Activated T-helper 1 cell treated with anti-CD3 and anti-CD28 coated beads, Interleukin-12 subunit alpha, Interleukin-12 subunit beta, Interleukin-2, Interleukin-4 antibody, amounts not matched to agents 30 ng/mL and 10 ng/mL and 1 ng/mL, durations not matched to agents 14 hours and 24 hours and 36 hours (primary cell): ENCODE measurements at places on chromosomes 11 and 22.

- no peaks in the 10 kb centered on the region for H3K27me3 ChIP-seq
- H3K4me3 ChIP-seq, result no peak overlapping the region
- H3K36me3 ChIP-seq, result peaks cover 2% of the 10 kb centered on the region
Observed at GRCh38 chr22:42930810-42931420, 73.8 kb upstream of the ARFGAP3 start.

DNA sequence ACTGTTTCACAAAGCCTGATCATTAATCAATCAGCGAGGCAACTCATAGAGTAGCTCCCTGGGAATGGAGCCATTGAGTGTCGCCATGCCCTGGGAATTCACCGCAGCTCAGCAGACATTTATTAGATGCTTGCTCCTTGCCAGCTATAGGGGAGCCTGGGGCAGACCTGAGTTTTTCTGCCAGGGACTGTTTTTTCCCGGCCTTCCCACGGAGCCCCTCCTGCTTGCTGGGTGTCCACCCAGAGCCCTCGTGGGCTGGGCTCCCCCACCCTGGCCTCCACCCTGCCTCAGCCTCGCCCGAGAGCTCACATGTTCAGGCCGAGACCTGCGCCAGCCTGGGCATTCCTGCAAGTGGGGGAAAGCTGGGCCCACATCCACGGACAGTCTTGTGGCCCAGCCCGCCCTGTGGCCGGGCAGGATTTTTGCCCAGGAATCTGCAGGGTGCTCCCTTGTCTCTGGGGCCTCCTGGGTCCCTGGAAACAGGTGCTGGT lies 64.9 kb downstream of the SMIM38 start:
- no peaks in the 10 kb centered on the region for H3K4me1 ChIP-seq
- H3K27ac ChIP-seq, result no peak overlapping the region
- no peak for DNase-seq

DNA sequence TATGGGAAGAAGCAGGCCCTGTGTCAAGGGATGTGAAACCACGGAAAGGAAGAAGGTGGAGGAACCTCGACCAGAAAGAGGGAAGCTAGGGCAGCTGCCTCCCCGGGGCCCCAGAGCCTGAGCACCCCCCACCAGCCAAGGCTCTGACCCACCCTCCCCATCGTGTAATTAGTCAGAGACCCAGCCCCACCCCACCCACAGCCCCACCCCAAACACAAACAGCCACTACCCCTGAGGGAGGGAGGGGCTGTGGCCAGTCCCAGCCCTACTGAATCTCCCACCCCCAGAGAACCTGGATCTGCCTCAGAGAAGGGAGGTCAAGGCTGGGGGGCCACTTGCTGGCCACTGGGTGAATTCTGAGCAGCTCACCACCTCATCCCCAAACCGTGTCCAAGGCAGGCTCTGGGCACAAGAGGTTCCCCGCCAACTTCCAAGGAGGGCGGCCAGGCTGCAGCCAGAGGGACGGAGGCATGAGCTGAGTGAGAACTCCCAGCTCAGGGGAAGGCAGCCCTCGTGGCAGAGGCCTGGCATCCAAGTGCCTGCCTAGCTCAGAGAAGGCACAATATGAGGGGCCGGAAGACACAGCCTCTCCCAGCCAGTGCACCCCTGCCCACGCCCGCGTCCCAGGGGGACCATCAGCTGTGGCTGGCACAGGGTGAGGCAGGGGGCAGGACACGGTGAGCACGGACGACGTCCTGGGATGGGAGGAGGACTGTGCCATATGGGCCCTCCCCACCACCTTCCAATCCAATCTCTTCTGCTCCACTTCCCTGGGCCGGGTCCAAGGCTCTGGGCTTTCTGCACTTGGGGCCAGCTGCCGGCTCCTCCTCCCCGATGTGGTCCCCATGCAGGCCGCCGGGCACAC lies 2.7 kb downstream of the PLXNB2 start:
- no peak for DNase-seq
- H3K36me3 ChIP-seq, result no peaks in the 10 kb centered on the region
- H3K4me1 ChIP-seq, result peaks cover 6% of the 10 kb centered on the region
- H3K27ac ChIP-seq, result peak overlapping the region; percentile 40
- H3K27me3 ChIP-seq, result peaks cover 8% of the 10 kb centered on the region

DNA sequence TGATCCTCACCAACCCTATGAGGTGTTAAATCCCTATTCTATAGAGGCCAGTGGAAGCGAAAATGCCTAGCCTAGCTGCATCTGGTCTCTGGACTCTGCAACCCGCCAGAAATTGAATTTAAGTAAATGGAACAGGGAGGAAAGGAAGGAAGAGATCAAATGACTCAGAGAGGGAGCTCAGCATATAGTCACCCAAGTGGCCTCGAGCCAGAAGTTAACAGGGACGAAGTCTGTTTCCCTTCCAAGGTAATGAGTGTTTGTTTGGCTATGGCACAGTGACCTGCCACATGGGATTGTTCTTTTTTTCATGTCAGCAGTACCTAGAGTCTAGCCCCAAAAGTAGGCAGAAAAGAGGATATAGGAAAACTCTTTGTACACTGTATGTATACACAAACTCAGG lies 66.3 kb downstream of the PAK1 start:
- no peak for DNase-seq
- H3K27me3 ChIP-seq, result no peaks in the 10 kb centered on the region

DNA sequence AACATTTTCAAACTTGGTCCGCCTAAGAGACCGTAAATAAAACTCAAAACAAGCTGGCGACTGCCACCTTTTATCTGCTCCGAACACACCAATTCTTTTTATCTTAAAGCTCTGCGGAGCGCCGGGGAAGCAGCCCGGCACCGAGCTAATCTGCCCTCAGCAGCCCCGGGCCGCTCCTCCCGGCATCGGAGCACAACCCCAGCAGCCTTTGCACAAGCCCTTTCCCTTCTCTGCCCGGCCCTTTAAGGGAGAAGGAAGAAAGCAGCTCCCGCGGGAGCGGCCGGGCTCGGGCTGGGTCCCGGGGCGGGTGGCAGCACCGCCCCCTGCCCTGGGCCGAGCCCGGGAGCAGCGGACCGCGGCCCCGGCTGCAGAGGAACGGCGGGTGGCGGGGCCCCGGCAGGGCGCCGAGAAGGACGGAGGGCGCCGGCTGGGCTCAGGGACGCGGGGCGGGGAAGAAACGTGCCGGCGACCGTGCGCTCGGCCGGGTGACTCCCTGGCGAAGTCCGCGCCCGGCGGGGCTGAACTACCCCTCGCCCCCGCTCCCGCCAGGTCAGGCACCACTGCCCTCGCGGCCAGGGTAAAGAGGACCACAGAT lies 133.6 kb upstream of the C11orf58 start:
- H3K4me1 ChIP-seq, result peaks cover 8% of the 10 kb centered on the region
- peak overlapping the region; percentile 34 for H3K27ac ChIP-seq
- no peak overlapping the region for H3K4me3 ChIP-seq
- H3K27me3 ChIP-seq, result peaks cover 58% of the 10 kb centered on the region

- no peak for DNase-seq
- no peaks in the 10 kb centered on the region for H3K4me1 ChIP-seq
- no peaks in the 10 kb centered on the region for H3K36me3 ChIP-seq
- H3K27me3 ChIP-seq, result no peaks in the 10 kb centered on the region
Observed at GRCh38 chr22:47789171-47789570, 1026.7 kb downstream of the TBC1D22A start.

GRCh38 chr11:117107701-117108590 lies 9.7 kb upstream of the SIK3 start:
- no peak overlapping the region for H3K27ac ChIP-seq
- H3K36me3 ChIP-seq, result no peaks in the 10 kb centered on the region
- peaks cover 2% of the 10 kb centered on the region for H3K27me3 ChIP-seq
- H3K4me1 ChIP-seq, result no peaks in the 10 kb centered on the region
- no peak for DNase-seq

DNA sequence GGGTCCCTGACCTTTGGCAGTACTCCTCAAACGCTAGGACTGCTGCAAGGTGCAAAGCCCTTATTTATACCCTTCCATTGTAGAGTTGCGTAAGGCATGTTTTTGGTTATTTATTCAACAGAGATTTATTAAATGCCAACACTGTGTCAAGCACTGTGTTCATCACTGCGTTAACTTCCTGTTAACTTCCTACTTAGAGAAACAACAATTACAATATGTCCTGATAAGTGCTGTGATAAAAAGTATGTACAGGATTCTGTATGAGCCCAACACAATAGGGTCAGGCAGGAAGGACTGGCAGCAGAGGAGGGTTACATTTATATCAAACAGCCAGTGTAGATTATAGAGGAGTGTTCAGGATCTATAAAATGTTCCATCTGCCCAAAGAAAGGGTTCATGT lies 812.8 kb upstream of the API5 start:
- H3K4me3 ChIP-seq, result no peak overlapping the region
- no peaks in the 10 kb centered on the region for H3K36me3 ChIP-seq
- H3K4me1 ChIP-seq, result no peaks in the 10 kb centered on the region
- H3K27ac ChIP-seq, result no peak overlapping the region
- H3K27me3 ChIP-seq, result no peaks in the 10 kb centered on the region
